ENCODE measurements at places on chromosomes 2 and 18.

GRCh38 chr2:195659114-195659513 lies 2.1 kb downstream of the SLC39A10 start:
- DNase-seq, result peak; percentile 63

DNA sequence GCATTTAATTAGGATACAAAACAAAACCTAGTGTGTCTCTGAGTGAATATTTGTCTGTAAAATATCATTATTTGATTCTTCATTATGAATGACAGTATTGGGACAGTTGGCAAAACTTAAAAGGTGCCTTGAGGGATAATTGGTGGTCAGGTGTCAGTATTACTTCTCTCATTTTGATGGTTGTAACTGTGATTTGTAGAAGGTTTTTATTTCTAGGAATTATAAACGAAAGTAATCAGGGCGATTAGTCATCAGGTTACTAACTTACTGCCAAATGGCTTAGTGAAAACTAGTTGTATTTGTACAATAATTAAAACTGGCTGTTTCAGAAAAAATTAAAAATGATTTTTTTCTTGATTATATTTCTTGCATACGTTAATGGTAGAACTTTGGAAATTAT lies 117.6 kb downstream of the BIRC6 start:
- DNase-seq, result no peak

DNA sequence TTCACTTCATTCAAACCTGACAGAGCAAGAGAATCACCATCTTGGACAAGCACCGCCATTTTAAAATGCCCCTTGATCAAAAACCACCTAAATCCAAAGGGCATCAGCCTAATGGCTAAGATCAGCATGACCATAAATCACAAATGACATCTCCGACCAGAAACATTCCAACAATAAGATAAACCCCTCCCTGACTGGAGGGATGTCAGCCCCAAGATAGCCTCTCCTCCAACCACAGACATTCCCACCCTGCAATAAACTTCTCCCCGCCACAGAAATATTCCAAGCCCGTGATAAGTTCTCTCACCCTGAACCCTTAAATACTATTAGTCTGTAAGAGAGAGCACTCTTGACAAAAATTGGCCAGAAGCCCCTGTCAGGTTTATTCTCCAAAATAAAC lies 21.6 kb upstream of the LYPD1 start:
- no peak for DNase-seq

- DNase-seq, result no peak
These were observed 25.8 kb upstream of the TMEM182 start for GRCh38 chr2:102736110-102736409.

- DNase-seq, result peak; percentile 52
These were observed 21.9 kb upstream of the MCFD2 start for GRCh38 chr2:46937471-46937901.

Measured in NAMALWA (cell line).